Iris pigment epithelial cell (primary cell): ENCODE measurements at places on chromosomes 4 and X.
A peak's percentile ranks its signal among the peaks of the same experiment; 100 is the strongest.

GRCh38 chr4:183797011-183797444 lies 108.1 kb upstream of the STOX2 start:
- DNase-seq: no peak

DNA sequence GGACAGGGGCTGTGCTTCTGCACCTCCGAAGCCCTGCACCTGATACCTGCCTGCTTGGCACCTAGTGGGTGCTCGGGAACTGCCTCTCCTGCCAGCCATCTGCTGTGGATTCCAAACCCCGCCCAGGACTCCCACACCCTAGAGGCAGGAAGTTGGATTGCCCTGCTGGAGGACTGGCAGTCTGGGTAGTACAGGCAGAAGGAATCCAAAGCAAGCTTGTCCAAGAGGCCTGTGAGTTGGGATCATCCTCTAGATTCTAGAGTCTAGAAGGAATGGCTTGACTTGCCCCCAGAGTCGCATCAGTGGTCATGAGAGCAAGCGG lies 64.6 kb upstream of the MTM1 start:
- DNase-seq: no peak

- DNase-seq: no peak
Observed at GRCh38 chr4:121070274-121070673, 2.1 kb downstream of the NDNF start.

DNA sequence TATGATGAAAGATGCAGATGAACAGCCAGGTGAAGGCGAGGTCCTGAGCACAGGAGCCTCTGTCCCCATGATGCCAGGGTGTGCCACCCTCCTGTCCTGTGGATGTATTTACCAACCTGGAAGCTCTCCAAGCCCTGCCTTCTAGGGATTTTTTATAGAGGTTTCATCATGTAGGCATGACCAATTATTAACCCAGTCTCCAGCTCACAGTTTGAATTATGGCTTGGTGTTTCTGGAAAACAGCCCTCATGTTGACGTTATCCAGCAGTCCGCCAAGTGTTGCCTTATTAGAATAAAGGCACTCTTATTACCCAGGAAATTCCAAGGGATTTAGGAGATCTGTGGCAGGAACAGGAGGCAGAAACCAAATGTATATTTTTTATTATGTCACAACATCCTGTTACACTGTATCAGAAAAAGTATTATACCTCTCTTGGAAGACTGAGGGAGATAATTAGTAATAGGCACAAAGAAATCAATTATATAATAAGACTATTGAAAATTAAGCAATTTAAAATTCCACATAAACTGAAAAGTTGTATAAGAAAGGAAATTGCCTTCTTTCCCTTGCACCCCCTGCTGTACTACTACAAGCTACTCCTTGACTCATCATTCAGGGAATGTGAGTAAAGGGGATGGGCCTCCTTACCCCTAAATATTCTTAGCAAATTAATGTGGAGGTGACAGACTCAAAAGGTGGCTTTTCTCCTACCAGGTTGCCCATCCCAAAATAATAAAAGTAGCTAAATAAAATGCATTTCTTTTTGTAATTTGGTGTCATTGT lies 129.6 kb downstream of the ZNF330 start:
- peak; percentile 92 for DNase-seq

GRCh38 chr4:52641854-52642563 lies 17.1 kb downstream of the USP46 start:
- DNase-seq: peak; percentile 69
